ENCODE measurements at places on chromosomes 7 and 10.

DNA sequence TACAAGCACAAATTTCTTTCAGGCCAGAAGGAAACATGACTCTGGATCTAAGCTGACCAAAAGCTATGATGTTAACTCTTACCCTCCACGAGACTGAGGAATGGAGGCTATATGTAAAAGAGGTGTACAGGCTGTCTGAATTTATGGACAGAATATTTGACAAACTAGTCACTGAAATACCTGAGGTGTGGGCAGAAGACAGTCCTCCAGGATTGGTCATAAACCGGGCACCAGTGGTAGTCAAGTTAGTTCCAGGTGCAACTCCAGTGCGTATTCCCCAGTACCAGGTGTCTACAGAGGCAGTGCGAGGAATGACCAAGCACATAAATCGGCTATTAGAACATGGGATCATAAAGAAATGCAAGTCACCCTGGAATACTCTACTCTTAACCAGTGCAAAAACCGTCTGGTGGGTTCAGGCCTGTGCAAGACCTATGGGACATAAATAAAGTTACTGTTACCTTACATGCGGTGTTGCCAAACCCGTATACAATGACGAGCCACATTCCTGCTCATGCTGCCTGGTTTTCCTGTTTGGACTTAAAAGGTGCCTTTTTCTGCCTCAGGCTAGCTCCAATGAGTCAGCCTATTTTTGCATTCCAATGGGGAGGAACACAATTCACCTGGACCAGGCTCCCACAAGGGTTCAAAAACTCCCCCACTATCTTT lies 6.7 kb upstream of the CYREN start:
- no peak for DNase-seq

DNA sequence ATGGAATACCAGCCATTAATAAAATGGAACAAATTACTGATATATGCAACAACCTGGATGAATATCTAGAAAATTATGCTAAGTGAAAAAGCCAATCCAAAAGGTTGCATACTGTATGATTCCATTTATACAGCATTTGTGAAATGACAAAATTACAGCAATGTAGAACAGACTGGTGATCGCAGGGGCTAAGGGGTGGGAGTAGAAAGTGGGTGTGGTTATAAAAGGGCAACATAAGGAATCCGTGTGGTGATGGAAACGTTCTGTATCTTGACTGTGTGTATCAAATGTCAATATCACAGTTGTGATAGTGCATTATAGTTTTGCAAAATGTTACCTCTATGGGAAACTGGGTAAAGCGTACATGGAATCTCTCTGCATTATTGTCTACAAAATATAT lies 15.0 kb downstream of the CEP41 start:
- no peak for DNase-seq

DNA sequence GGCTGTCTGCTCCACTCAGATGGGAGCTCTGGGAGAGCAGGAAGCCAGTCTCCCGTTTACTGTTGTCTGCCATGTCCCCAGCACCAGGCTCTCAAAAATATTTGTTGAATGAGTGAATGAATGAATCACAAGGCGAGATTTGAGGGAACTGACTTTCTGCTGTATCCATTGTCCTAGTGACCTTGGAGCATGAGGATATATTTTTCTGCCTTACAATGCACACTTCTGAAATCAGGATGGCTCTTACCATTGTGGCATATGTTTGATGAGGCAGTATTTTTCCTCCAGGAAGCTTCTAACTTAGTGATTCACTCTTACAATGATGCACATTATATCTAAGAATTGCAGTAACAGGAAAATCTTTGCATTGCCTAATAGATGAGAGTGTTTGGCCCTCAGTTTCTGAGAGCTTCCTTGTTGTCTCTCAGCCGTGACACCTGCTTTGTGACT lies 136.4 kb downstream of the RPS24 start:
- peak; percentile 56 for DNase-seq

- DNase-seq, result no peak
Measured at GRCh38 chr10:35770817-35771355, 128.8 kb upstream of the FZD8 start.

DNA sequence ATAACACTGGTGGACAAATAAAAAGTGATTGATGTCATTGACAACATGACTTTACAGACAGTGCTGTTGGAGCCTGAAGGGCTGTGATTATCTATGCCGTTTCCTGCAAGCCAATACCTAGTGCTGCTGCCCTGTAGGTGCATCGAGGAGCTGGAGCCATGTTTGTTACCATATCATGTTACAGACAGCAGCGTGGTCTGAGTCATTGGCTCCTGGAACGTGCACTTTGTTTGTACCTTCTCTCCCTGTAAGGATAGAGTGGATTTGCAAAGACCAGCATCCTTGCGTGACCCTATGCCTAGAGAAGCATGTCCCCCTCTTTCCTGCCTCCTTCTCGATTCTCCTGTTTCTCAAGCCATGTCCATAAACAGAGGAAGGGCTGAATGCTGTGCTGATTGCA lies 597.2 kb downstream of the TYW1 start:
- no peak for DNase-seq

GRCh38 chr7:4837803-4838625 lies 23.8 kb downstream of the PAPOLB start:
- no peak for DNase-seq

- DNase-seq, result peak; percentile 61
Measured at GRCh38 chr7:36661135-36661840, 63.0 kb downstream of the AOAH start.

GRCh38 chr10:34537629-34538231 lies 277.4 kb downstream of the PARD3 start:
- no peak for DNase-seq

GRCh38 chr10:105963334-105963884 lies 1201.1 kb downstream of the SORCS1 start:
- DNase-seq, result no peak

DNA sequence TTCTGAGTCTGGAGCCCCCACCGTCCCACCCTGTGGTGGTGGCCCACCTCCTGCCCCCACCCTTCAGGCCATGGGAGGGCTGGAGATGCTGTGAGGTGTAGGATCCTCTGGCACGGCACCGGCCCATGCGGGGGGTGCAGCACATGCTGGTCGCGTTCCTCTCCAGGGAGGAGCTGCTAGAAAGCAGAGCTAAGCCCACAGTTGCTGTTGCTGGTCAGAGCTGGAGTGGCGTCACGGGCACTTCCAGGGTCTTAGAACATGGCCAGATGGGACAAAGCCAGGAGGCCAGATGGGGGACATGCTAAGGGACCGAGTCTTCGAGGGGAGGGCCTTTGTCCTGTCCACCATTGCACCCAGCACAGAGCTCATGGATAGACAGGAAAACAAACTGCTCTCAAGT lies 21.6 kb downstream of the AGAP3 start:
- DNase-seq, result no peak

GRCh38 chr10:2921956-2922680 lies 145.2 kb upstream of the PFKP start:
- no peak for DNase-seq

GRCh38 chr10:13491747-13492360 lies 37.0 kb downstream of the BEND7 start:
- DNase-seq, result no peak

DNA sequence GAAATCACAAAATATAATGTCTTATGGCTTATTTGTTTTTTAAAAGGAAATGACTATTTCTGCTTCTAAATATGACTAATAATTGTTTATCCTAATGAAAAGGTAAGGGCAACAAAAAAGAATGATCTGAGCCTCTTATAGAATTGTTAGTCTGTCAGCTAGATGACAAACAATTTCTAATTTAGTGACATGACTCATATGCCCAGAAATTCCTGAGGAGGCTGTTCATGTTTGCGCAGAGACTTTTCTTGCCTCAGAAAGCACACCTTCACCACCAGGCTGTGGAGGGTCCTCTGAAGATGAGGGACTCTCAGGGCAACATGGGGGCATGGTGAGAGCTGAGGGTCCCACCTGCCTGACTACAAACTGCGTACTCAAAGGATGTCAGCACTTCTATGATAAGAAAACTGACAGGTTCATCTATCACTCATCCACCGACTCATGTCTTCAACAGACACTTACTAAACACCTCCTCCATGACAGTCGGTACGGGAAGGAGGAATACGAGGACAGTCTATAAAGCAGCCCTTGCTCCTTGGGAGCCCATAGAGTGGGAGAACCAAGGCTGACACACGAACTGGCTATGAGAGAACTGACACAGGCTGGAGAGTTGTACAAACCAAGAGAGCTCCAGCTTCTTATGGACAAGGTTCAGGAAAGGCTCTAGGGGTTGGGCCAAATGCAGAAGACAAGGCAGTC lies 102.0 kb downstream of the PKD1L1 start:
- DNase-seq, result peak; percentile 57

- DNase-seq, result no peak
Measured at GRCh38 chr7:44982535-44982923, 3.7 kb upstream of the MYO1G start.

DNA sequence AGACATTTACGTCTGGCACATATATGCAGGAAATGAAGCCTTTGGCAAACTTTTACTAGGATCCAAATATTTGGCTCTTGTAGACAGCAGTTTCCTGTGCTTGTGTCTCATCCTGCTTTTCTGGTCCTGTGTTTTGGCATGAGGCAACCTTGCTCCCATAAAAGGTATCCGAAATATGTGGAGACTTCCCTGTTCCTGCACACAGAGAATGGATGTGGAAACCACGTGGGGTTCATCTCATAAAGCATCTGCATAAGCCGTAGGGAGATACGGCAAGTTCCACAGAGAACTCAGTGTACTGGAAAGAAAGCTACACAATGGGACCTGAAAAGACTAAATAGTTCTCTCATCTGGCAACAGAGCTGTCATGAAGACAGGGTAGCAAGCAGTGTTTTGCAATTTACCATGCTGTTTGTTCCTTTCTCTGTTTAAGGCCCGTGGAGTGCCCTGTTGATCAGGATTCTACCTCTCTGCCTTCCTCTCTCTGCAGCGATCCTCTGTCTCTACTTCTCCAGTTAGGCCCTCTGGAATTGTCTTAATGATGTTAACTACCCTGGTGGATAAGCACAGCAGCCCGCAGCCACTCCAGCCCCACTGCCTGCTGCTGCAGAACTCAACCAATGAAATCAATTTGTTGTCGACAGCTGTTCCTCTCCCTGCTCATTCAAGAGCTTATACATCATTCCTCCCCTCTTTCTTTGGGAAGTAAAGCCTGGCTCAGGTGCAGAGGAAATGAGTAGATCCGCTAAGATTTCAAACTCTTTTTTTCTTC lies 293.6 kb downstream of the CSTF2T start:
- peak; percentile 17 for DNase-seq

DNA sequence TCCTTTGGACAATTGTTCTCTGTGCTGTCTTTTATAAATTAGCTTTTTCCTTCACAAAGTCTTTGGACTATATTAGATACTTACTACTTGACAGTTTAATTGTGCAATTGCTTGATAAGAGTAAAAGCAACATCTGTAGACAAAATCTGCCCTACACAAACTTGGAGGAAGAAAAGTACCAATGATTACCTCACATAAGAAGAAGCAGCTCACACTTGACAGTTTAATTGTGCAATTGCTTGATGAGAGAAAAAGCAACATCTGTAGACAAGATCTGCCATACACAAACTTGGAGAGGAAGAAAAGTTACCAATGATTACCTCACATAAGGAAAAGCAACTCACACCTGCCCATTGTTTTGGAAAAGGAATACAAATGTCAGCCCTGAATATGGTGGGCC lies 17.1 kb upstream of the SCIN start:
- no peak for DNase-seq

- DNase-seq, result peak; percentile 85
Measured at GRCh38 chr10:91756286-91756685, 41.9 kb upstream of the TNKS2 start.

GRCh38 chr7:83786858-83787257 lies 137.9 kb upstream of the SEMA3E start:
- DNase-seq, result no peak

DNA sequence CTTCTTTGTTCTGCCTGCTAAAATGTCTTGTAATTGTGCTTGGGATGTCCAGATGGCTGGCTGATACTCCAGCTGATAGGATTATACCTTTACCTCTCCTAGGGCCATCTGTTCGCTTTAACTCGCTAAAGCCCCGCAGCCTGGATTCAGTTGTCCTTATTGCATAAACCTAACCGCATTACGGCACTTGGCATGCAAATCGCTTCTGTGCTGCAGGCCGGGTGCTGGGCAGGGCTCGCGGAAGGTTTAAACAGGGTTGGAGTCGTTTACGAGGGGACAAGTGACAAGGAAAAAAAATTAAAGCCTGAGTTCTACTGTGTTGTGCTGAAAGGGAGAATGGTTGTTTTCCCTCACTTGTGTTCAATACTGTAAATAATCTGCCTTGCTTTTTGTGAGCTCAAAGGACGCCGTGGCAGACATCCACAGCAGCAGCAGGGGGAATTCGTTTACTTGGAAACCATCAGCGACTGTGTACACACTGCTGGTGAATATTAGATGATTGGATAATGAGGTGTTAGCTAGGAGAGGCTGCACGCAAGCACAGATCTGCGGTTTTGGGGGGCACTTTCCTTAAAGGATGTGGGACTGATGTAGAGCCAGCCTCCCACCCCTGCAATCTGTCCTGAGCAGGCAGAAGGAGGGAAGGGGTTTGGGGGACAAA lies 93.0 kb downstream of the EBF3 start:
- DNase-seq, result peak; percentile 4

DNA sequence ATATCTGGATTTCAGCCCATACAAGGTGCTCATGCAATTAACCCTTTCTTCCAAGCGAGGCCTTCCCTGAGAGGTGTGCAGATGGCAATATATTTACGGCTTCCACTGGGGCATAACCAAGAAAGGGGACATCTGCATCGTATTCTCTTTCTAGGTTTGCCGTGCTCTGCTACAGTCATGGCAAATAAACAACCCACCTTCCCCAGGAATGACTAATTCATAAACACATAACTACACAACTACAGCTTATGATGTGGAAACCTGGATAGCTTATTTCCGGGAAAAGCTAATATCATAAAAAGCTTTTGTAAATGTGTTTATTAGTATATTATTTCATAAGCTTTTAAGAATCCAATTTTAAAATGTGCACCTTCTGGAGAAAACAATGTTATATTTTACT lies 120.0 kb downstream of the CAMK1D start:
- DNase-seq, result no peak
